ENCODE measurements at places on chromosomes 5 and 9. TPM values are rescaled to one million over a fixed set of nuclear protein-coding genes. Genes with fewer than 3 reads are reported as not detected.

Gene CRB2
- total RNA-seq = not detected

Gene NRARP
- 0.50 TPM for total RNA-seq

Gene CER1
- total RNA-seq = not detected

Gene SPINK13
- 0.50 TPM for total RNA-seq

Gene ANKRD34B
- 0.18 TPM for total RNA-seq
